ENCODE measurements at places on chromosomes 5 and 9.

DNA sequence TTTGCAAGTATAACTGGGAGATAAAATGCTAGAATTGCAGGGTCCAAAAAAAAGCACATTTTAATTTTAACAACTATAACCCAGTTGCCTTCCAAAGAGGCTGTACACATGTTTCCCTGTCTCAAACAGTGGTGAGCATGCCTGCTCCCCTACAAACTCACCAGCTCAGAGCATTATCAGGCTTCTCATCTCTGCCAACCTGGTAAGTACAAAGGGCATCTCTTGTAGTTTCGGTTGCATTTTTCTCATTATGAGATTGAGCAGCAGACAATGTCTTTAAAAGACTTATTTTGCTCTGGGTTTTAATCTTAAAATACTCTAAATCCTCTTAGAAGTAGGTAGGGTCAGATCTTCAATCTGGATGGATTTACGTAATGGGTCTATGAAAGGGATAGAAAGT is 107.1 kb upstream of the MSX2 start:
- DNase-seq: no peak

DNA sequence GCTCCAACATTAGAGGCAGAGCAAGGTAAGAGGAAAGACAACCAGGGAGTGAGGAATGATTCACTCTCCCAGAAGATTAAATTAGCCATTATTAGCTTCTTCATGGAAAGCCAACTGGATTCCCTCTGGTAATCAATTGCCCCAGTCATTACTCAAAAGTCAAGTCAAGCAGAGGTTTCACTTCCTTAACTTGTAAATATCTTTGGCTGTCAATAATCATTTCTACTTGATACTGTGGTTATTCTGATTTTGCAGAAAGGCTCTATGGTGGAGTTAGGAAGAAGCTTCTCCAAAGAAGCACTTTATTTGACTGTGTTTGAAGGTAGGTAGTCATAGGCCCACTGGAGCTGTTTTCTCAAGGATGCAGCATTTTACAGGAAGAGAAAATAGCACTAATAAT is 78.0 kb downstream of the JAKMIP2 start:
- DNase-seq: no peak

DNA sequence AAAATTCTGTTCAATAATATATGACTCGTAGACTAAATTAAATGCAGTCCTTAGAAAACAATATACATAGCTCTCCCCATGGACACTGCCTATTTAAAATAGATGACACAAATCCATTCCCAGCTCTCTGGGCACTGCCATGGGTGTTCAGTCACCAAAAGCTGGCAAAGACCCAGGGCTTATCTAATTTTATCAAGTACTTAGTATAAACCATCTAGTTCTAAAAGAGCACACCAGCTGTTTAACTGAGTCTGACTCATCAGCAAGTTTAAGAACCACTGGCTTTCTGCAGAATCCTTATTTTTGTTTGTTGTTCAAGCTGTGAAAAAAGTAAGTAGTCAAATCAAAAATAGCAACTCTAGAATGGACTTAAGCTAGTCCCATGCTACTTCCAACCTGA is 107.6 kb downstream of the PLPP1 start:
- DNase-seq: no peak

GRCh38 chr5:14168144-14168792 is 25.1 kb downstream of the TRIO start:
- no peak for DNase-seq

DNA sequence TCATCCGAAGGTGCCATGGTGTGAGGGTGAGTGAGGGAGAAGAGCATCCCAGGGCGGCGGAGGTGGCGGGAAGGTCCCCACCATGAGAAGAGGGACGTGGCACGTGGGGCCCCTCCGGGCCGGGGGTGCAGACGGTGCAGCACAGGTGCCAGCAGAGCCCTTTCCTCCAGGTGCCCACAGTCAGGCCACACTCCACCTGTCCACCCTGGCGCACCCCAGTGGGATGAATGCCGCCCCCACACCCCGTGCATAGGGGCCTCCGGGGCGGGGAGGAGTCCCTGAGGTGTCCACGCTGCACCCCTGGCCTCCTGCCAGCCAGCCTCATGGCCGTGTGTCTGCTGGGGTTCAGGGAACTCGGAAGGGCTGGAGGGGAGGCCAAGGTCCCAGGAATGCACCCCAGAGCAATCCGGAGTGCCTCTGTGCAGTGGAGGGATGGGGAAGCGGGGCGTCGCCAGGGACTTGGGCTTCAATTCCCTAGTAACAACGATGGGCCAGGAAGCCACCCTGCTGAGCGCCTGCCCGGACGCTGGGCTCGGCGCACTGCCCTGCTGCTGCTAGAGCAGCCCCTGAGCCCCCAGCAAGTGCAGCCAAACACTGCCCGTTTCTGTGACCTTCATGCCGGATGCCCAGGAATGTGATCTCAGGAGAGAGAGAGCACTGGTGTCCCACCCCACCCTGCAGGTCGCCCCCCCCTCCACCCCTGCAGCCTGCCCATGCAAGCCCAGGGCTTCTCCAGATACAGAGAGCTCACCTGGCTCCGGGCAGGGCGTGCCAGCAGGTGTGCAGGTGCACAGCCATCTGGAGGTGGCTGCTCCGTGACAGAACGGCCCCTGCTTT is 8.8 kb upstream of the NACC2 start:
- DNase-seq: no peak

DNA sequence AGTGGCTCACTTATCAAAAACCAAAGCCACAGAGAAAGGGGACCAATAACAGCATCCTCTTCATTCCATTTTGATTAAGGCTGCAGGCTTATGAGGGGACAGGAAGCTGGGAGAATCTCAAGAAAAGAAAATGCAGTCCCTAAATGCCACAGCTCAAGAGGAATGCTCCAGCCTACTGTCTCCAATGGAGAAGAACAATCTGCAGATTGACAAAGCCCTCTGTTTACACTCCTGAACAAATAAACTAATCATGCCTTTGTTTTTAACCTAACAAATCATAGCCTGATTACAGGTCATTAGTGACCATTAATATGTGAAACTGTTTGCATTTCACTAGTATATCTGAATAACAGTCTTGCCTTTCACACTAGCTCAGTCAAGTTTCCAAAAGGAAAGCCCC is 26.5 kb downstream of the PPP2R2B start:
- DNase-seq: no peak

DNA sequence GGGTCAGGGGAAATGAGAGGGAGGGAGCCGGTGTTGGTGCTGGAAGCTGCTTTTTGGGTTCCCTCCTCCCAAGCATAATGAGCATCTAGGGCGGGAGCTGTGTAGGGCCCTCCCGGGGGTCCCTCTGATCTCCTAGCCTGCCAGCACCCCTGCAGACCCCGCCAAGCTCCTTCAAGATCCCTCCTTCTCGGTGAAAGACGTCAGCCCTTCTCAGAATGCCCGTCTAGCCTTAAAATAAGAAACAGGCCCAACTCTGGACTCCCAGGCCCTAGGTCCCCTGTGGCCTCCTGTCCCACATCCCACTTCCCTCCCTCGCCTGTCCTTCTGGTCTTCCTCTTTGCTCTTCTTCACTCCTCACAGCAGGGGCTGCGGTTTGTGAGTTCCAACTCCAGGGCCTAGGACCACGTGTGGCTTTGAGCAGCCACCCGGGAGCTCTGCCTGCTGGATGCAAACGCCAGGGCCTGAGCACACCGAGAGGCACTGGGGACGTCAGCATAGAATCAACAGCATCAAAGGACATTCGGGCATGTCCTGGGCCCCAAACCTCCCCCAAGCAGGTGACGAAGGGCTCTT is 8.8 kb upstream of the SCGB3A1 start:
- no peak for DNase-seq

DNA sequence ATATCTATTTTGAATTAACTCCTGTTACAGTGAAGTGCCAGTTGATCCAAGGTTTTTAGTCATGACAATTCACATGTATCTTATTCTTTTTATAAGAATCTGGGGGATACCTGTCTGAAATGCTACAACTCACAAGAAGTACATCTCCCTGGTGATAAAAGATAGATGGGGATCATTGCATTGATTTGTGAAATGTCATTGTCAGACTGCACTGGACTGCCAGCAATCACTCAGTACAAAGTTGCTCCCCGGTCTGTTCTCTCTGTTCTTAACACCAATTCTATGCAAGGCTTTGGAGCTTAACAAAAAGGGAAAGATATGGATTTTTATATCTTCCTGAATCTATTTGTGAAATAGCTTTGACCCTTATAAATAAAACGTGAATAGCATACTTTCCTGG is 171.8 kb upstream of the PCSK5 start:
- DNase-seq: no peak

- DNase-seq: no peak
Measured at GRCh38 chr9:27535701-27536118, 6.1 kb upstream of the MOB3B start.

DNA sequence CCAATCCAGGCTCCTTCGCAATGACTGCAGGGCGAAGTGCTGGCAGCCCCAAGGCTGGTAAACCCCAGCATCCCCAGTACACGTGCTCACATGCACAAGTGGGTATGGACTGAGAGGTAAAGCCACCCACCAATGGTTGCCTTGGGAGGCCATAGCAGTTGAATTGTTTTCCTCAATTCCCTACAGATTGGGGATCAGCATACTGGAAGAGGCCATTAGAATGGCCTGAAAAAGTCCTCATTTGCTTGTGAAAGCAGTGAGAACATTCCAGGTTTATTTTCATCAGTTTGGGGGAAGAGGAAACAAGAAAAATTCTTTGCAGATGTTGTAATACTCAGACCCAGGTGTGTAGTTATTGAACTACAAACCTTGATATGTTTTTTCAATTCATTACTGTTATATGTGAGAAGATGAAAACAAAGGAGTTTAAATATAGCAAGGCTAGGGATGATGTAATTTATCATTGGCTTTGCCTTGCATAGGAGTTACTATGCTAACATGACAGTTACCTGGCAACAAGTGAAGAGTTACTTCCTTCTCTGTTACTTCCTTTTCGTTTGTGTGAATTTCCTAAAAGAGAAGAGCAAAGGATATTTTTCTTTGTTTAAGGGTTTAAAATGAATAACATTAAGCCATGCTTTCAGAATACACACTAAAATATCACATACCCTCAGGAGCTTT is 36.4 kb downstream of the MTMR12 start:
- DNase-seq: no peak

GRCh38 chr5:129074903-129075302 is 19.6 kb upstream of the ISOC1 start:
- DNase-seq: no peak

GRCh38 chr5:158809936-158810335 is 289.8 kb downstream of the EBF1 start:
- no peak for DNase-seq

- no peak for DNase-seq
Measured at GRCh38 chr5:137315534-137316345, 183.4 kb downstream of the SPOCK1 start.

- no peak for DNase-seq
Measured at GRCh38 chr5:76705574-76705973, 10.4 kb upstream of the F2R start.

DNA sequence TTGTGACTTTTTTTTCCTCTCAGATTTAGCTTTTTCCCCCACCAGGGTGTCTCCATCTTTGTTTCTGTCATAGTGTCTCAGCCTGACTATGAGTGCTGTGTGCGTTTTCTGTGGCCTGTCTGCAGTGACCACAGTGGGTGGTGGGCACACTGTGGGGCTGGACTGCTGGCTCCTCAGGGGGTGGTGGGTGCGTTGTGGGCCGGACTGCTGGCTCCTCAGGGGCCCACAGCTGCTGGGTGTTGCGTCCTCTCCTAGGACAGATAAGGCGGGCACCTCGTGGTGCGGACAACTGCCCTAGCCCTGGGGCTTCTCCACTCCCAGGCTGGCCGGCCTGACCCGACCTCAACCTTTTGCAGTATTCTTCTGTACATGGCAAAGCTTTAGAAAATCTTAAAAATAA is 100.4 kb downstream of the EHMT1 start:
- DNase-seq: no peak

GRCh38 chr5:143495110-143495509 is 91.6 kb upstream of the NR3C1 start:
- DNase-seq: no peak

DNA sequence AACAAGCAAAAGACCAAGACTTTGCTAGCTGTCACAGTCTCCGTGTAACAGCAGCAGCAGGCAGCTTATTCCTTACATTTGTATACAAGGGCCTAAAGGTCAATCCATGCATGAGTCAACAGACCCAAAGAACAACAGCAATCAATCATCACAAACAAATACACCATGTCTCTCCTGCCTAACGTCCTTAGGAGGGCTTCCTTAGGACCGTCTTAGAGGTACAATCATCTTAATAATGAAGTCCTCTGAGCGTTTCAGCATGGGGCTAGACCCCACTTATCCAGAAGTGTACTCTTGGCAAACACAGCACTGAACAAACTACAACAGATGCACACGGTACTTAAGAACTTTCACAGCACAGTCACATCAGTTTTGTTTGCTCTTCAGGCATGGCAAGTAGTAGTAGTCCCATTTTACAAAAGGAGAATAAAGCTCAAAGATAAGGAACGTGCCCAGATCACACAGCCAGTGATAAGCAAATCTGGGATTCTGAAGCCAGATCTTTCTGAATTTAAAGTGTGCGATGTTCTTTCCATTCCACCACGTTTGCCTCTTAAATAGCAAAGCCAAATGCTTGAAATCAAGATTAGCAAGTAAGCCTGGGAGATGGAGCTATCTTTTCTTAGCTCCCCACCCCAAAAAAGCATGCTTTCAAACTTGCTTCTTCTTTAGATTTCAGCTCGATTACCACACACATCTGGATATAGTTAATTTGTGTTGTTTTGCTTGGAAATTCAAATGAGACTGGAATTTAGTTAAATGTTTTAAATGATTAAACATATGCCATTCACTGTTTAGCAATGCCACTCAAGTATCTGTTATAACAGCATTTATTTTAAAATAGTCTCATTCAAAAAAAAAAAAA is 24.2 kb downstream of the PSMB7 start:
- DNase-seq: no peak

- DNase-seq: no peak
Measured at GRCh38 chr5:108521011-108521700, 139.3 kb upstream of the FBXL17 start.

DNA sequence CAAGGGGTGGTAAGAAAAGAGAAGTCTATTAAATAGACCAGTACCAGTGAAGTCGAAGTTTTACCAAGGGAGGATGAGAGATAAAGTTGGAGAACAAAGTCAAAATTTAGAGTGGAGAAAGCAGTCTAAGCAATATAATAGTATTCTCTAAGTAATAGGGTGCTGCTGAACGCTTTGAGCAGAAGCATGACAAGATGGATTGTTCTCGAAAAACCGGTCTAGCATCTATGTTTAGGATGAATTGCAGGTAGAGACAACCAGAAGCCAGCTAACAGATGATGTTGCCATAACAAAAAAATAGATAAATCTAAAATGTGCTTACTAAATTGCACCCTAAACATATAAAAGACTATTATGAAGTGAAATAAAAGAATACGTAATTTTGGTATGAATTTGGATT is 237.0 kb downstream of the PRELID2 start:
- no peak for DNase-seq

GRCh38 chr5:41835645-41836044 is 34.6 kb downstream of the OXCT1 start:
- DNase-seq: no peak

DNA sequence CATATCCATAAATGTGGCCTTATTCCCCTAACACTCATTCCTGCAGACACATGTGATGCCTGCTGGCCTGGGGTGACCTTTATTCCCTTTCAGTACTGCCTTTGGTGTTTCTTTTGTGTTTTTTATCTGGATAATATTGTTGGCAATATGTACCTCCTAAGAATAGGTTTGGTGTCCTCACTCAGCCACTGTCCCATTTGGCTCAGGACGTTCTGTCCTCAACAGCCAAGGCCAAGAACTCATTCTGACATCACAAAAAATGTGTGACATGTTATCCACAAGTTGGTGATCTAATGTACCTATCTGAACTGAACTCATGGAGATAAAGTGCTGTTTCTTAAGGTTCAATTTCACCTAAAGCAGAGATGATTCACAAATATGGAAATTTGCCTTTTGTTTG is 142.9 kb upstream of the GRAMD2B start:
- DNase-seq: no peak

GRCh38 chr5:74850789-74851425 is 15.3 kb downstream of the FAM169A start:
- no peak for DNase-seq
